Hypothalamus (tissue), 51 donors: ENCODE measurements at places on chromosomes 5 and 9.
A peak's percentile ranks its signal among the peaks of the same experiment; 100 is the strongest.

DNA sequence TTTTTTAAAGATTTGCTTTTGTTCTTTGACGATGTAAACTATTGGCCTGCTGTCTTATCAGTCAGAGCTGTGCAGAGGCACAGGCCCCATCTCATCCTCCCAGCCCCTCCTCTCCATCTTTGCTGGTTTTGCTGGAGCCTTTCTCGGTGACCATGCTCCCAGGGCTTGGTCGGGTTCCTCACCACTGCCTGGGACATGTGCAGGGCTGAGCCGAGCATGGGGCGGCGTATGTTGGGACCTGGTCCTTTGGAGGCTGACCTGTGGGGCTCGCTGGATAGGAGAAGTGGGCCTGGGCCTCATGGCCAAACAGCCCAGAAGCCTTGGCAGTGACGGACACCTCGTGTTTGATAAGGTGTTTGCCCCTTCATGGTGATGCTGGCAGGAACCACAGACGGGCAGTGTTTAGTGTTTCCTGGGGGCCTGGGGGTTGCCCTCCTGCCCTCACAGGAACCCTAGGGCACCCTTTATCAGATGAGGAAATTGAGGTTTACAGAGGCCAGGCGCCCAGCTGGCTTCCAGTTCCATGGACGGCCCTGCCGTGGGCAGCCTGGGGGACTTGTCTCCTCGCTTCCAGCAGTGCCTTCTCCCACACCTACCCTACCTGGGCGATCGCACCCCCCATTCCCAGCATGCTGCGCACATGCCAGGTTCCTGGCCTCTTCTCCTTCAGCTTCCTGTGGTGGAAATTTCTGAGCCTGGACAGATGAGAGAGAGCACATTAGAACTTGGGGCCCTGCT lies 27.6 kb downstream of the TRAF2 start:
- no peak for DNase-seq

DNA sequence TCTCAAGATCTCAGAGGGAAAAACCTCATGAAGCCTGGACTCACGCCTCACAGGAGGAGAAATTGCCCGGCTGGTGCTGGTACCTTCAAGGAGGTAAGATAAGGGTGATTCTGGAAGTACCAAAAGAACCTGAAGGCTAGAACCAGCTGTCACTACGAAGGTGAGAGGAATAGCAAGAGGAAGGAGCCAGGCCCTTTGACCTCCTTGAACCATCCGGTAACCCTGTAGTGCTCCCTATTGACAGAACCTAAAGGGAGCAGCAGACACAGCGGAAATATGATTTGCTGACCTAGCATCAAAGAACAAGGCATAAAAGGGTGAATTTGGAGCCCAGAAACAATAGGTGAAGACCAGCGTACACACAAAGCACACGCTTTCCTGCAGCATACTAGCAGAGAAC lies 92.2 kb downstream of the DOCK8 start:
- no peak for DNase-seq

GRCh38 chr5:164303646-164304215 lies 798.3 kb downstream of the MAT2B start:
- DNase-seq, result no peak

DNA sequence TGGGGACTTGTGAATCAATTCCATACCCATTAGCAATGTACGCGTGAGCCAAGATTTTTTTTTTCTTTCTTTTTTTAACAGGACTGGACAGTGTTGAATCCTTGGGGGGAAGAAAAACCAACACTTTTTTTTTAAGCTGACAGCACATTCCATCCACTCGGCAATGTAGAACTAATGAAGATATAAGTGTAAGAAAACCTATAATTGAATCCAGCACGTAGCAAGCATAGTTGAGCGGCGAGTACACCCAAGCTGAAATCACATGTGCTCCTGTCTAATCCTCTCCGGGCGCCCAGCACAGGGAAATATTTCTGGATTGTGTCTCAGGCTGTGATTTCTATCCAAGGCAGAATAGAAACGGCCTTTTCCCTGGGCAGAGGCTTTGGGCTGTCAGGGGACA lies 118.2 kb downstream of the BOD1 start:
- no peak for DNase-seq

GRCh38 chr5:7517006-7517405 lies 121.1 kb downstream of the ADCY2 start:
- DNase-seq, result no peak

GRCh38 chr5:65778126-65778525 lies 56.1 kb downstream of the NLN start:
- no peak for DNase-seq

DNA sequence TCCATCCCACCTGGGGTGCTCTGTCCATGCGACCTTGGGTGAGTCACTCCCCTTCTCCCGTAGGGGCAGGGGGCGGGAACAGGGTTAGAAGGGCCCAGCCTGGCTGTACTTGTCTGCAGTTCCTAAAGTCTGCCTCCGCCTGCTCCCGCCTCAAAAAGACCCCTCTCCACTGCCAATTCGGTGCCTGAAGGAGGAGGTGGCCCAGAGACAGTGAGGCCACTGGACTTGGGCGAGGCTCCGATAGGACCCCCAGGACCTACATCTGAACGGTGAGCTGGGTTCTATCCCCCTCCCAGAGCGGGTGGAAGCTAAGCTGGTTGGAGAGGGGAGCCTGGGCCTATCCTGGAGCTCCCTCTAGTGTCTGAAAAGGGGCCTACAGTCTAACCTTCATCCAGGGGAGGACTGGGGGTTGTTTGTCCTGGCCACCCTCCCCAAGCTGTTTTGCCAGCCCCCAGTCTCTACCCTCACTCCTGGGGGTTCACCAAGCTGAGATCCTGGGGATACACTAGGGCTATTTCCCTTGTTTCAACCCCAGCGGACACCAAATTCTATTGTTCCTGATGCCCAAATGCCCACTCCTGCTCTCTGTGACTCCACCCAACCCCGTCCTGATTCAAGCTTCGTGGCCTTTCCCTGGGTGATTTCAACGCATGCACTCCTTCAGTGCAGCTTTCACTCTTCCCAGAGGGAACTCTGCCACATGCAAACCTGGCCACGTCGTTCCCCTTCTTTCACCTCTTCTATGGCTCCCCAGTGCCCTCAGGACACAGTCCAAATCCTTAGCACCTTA lies 6.1 kb upstream of the CRB2 start:
- DNase-seq, result peak; percentile 29

GRCh38 chr5:101585366-101585765 lies 682.3 kb upstream of the ST8SIA4 start:
- DNase-seq, result no peak

GRCh38 chr5:66527478-66528035 lies 68.6 kb upstream of the MAST4 start:
- DNase-seq, result no peak

GRCh38 chr9:4970970-4971641 lies 14.0 kb upstream of the JAK2 start:
- no peak for DNase-seq

GRCh38 chr5:110940136-110940535 lies 131.4 kb upstream of the TSLP start:
- DNase-seq, result no peak

- DNase-seq, result no peak
These were observed at the start of gene PCDHGA4 for GRCh38 chr5:141354900-141355469. PCDHGA4 (plus strand) TSS chr5:141355021; CDS start chr5:141355108, 87 bp downstream.

GRCh38 chr5:57550132-57550531 lies 67.5 kb upstream of the ACTBL2 start:
- no peak for DNase-seq

DNA sequence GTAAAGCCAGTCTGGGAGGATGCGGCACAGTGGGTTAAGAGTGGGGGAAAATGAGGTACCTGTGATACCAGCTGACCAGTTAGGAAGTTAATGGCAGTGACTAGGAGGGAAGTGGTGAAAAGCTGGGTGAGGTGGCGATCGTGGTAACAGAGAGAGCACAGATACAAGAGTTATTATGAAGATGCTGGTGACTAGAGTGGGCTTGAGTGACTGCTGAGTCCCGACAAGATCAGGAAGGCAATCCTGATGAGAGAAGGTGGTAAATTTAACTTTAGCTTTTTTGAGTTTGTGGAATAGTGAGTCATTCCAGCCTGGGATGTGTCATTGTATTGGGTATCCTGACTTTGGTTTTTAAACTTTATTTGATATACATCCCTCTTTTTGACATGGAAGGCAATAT lies 38.8 kb downstream of the CMYA5 start:
- DNase-seq, result no peak
